ENCODE measurements at places on chromosomes 2 and 18.

DNA sequence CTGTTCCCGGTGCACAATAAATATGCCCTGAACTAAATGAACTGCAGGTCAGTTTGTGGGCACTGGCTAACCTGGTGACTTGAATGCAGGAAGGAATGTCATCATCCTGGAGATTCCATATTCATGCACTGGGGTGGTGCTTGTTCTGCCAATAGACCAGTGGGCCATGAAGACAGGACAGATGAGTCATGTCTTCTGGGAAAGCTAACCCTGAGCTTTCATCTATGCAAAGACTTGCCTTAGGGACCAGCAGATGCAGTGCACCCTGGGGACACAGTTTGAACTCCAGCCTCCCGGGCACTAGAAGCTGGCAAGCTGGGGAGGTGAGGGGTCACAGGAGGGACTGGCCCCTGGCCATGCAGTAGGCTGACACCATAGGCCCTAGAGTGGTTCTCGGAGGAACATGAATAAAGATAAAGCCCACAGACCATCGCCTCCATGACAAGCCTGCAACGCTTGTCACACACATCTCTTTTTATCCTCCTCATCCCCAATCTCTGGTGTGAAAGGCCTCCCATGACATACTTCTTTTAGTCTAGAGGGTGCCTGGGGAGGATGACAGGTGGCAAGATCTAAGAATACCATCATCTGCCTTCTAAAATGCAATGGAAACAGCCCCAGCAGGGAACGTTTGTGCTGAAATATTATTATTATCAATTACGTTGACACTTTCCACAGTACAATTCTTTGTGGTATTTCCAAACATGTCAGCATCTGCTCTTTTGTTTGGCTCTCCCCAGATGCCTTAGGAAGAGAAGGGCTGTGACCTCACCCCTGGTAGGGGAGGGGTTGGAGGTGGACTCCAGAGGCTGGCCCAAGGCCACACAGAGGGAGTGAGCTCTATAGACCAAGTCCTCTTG is 267.4 kb upstream of the RAB6C start:
- DNase-seq: no peak

DNA sequence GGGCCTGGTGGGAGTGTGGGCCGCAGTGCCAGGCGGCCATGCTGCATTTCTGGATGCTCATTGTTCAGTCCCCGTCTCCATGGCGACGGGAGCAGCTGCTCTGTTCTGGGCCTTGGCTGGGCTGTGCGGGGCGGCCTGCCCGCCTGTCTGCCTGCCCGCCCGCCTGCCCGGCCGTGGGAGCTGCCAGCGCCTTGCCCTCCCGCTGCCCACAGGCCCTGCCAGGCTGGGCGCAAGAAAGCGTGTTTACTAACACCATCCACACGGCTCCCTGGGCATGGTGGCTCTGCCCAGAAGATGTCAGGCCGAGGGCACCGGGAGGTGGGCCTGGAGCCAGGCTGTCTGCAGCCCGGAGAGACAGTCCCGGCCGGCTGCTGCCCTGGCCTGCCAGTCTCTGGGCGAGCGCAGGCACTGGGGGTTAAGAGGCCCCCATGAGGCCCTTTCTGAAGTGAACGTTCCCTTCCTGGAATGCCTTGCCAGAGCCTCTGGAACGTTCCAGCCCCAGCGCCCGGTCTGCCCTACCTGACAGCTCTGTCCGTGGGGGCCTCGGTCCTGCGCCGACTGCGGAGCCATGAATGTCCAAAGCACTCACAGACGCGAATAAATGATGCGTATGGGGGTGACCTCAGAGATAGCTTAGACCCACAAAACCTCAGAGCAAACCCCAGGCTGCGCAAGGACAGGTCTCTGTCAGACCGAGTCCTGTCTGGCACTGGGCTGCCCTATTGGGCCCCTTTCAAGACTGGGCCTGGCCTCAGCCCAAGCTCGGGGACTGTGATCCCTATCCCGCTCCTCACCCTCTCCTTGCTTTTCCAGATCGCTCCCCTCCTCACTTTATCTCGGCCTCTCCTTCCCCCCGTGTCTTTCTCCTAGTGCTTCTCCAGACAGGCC is 44.3 kb downstream of the MYCN start:
- no peak for DNase-seq

- DNase-seq: no peak
Observed at GRCh38 chr2:222835143-222835822, 25.6 kb upstream of the ACSL3 start.

- no peak for DNase-seq
Observed at GRCh38 chr2:225937625-225938187, 538.2 kb downstream of the NYAP2 start.

DNA sequence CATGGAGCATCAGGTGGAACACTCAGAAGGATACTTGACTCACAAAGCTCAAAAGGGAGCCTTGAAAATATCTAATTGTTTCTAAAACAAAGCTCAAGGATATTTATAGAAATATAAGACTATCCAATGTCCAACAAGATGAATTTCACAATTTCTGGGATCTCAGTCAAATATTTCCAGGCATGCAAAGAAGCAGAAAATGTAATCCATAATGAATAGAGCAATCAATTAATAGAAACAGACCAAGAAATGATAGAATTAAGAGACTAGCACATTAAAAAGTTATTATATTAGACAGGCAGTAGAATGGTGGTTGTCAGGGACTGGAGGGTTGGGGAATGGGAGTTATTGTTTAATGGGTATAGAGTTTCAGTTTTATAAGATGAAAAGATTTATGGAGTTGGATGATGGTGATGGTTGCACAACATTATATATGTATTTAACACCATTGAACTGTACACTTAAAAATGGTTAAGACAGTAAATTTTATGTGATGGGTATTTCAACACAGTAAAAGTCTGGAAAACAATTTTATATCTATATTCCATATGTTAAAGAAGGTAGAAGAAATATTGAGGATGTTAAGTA is 189.9 kb upstream of the PIEZO2 start:
- DNase-seq: no peak

- no peak for DNase-seq
Observed at GRCh38 chr18:22185273-22185672, 15.9 kb downstream of the GATA6 start.

All from activated CD4-positive, alpha-beta T cell treated with anti-CD3 and anti-CD28 coated beads, Interleukin-2, amount 50 U/mL, for 16 hours (primary cell).